ENCODE measurements at places on chromosomes 6 and 20.

- no peak for DNase-seq
These were observed 1.9 kb downstream of the RNF217 start for GRCh38 chr6:124963831-124964763.

GRCh38 chr6:134821928-134822864, 127.7 kb downstream of the ALDH8A1 start:
- DNase-seq = no peak

DNA sequence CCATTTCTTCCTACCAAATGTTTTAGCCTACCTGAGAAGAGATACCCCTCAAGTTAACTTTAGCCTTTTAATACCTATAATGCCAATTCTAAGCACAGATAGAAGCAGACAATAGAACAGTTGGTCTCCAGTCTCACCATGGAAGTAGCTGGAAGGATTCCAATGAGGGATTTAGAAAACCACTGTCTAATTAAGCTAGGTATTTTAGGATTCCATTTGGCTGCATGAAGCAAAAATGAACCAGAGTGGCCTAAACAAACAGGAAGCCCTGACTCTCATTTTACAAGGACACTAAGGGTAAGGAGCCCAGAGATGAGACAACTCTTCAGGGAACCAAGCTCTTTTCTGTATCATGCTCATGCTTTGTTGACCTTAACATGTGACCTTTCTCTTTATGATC, 199.2 kb downstream of the ALDH8A1 start:
- no peak for DNase-seq

DNA sequence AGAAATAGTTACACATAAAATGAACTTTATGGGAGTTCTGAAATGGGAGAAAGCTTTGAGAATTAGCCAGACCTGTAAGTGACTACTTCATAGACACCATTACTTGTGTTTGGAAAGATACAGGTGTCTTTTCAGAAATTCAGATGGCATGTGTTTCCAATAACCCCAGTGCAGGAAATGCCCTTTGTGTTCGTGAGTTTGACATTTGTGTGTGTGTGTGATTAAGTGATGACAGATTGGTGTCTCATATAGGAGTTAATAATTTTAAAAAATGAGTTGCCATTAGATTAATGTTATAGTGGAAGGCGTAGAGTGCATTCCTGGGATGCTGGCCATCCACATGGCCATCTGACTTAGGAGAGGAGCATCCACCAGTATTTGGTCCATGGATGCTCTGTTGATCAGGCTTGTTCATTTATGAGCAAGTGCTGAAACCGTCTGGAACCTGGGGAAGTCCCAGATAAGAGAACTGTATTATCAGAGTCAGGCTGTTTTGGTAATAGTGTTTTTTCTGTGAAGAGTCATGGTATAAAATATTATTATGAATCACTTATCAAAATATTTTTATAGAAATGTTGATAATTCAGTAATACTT, 3.1 kb downstream of the STK4 start:
- no peak for DNase-seq

DNA sequence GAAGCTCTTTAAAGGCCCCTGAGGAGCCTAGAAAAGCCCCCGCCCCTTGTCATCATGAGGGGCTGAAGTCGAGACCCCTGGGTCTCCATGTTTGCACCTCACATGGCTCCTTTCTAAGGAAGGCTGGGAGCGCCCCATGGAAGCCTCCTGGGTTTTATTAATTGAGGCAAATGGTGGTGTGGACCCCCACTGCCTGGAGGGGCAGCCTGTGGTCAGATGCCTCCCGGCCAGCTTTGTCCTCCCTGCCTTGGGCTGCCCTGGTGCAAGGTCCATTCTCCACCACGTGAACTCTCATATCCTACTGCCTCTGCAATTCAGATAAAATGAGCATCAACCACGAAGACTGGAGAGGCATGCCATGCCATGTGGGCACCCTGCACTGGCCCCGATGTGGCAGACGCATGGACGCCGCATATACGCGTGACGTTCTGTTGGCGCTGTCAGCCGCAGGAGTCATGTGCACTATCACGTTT, 295.5 kb downstream of the TAF4 start:
- DNase-seq = no peak

GRCh38 chr6:34867484-34867883, 20.4 kb downstream of the TAF11 start:
- no peak for DNase-seq

DNA sequence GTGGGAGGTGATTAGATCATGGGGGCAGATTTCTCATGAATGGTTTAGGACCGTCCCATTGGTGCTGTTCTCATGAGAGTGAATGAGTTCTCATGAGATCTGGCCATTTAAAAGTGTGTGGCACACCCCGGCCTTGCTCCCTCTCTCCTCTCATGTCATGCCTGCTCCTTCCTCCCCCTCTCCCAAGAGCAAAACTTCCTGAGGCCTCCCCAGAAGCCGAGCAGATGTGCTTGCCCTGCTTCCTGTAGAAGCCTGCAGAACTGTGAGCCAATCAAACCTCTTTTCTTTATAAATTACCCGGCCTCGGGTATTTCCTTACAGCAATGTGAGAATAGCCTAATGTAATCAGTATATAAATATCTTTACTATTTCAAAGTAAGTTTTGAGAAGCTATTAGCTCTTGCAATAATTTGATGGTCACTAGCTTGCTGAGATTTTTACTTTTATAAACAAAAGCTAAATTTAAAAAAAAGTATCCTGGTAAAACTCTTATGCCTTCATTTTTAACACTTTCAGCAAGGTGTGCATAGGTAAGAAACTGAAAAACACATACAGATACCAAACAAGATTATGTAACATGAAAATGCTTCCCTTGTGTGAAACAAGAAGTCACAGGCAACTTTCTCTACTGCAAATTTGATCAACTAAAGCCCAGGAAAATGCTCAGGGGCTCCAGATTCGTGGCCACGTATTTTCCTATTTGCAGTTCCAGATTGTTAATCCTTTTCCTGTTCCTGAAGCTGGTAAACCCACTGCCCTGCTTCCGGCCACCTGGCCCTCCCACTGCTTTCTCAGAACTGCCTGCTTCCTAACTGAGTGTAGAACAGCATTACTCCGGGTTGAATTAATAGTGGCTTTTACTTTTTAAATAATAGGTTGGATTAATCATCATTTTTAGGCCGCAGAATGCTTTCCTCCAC, 395.1 kb upstream of the CNR1 start:
- no peak for DNase-seq

GRCh38 chr20:4956200-4956810, 45.0 kb downstream of the SLC23A2 start:
- DNase-seq = peak; percentile 50

- DNase-seq = no peak
These were observed 94.2 kb downstream of the CDS2 start for GRCh38 chr20:5221061-5221430.

DNA sequence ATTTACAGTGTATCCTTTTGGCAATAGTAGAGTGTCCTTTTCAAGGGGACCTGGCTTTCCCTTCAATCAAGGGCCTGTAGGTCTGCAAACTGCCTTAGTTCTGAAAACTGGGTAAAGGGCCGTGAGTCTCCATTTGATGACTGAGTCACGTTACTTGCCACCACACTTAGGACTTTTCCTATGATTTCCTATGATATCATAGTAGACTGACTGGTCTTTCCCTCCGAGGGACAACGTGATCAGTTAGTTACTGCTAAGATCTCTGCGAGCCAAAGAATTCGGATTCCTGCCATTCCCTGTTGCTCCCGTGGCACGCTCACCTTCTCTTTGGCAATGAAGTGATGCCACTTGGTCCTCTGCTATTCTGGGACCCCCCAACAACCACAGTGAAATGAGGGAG, 8.4 kb downstream of the ZNF831 start:
- no peak for DNase-seq

GRCh38 chr6:27002447-27002846, 245.1 kb upstream of the PRSS16 start:
- no peak for DNase-seq

DNA sequence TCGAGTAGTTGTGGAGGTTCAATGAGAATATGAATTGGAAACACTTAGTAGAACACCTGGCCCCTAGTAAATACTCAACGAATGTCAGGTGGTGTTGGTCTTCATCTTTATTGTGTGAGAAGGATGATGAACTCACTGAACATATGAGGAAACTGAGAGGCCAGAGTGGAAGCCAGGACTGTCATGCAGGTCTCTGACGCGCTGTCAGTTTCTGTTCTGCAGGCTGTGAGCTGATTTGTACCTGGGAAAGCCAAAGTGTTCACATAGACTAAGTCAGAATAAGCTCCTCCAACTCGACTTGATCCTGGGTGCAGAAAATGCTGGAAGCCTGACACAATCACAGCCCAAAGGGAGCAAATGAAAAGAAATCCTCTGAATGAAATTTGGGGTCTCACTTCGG, 222.2 kb downstream of the LY86 start:
- no peak for DNase-seq

All from NCI-H526 treated with DMSO at 0.1 percent for 48 hours (cell line).